ENCODE measurements at places on chromosomes 12 and 14.

GRCh38 chr12:124109760-124110159, 136.7 kb downstream of the ZNF664 start:
- DNase-seq = no peak

- DNase-seq = no peak
These were observed 19.3 kb downstream of the ZNF641 start for GRCh38 chr12:48331399-48331798.

DNA sequence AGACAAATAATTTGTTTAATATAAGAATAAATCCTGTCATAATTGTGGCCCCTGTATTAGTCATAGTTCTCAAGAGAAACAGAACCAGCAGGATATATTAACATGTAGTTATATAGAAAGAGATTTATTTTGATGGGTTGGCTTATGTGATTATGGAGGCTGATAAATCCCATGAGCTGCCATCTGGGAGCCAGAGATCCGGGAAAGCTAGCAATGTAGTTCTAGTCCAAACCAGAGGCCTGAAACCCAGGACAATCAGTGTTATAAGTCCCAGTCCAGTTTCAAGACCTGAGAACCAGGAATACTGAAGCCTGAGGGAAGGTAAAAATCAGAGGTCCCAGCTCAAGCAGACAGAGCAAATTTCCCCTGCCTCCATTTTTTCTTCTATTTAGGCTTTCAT, 435.8 kb downstream of the RPL10L start:
- DNase-seq = no peak

DNA sequence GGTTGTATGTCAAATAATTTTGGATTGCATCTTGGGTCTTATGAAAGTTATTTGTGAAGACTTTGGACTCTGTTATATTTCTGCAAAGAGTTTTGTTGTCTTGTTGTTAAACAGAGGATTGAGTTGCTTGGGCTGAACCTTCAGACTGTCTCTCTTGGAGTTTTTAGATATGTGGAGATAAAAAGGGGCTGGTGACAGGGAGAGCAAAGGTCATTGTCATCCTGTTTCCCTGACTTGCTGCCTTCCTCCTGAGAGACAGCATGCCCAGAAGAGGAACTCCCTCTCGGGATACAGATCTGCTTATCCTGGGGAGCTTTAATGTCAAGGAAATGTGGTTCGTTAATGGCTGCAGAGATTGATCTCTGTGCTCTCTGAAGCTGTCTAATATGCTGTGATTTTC, 47.6 kb upstream of the RFLNA start:
- peak; percentile 62 for DNase-seq

- peak; percentile 53 for DNase-seq
These were observed 795 bp downstream of the SMAGP start for GRCh38 chr12:51269174-51270066.

DNA sequence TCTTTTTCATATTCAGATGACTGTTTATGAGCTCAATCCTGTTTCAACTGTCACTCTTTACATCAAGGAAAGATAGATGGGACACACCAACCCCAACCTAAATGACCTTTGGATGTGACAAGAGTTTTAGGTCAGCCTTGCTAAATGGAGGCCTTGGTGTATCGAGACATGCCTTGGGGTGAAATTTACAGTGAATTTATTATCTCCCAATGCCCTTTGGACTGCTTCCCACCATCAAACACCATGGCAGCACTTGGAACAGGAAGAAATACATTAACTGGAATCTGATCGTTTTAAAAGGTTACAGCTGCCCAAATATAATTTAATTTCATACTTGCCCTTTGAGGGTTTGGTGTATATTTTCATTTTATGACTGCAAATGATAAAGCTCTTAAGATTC, 327.6 kb downstream of the SOX5 start:
- peak; percentile 52 for DNase-seq

- DNase-seq = no peak
These were observed 4.6 kb upstream of the LEMD3 start for GRCh38 chr12:65164774-65165173.

GRCh38 chr14:23926543-23926942, 27.0 kb upstream of the DHRS4 start:
- DNase-seq = no peak

GRCh38 chr14:64654246-64654900, 49.9 kb upstream of the PLEKHG3 start:
- no peak for DNase-seq

- DNase-seq = no peak
These were observed 15.4 kb upstream of the RNASE4 start for GRCh38 chr14:20668969-20669368.

GRCh38 chr12:46647034-46647433, 178.8 kb downstream of the SLC38A4 start:
- DNase-seq = no peak

- DNase-seq = no peak
These were observed 54.8 kb upstream of the OSBPL8 start for GRCh38 chr12:76614364-76614763.

- DNase-seq = peak; percentile 44
These were observed 2.0 kb downstream of the SP1 start for GRCh38 chr12:53381731-53382630.

- DNase-seq = no peak
These were observed 130.8 kb downstream of the BCL11B start for GRCh38 chr14:99141236-99141635.

DNA sequence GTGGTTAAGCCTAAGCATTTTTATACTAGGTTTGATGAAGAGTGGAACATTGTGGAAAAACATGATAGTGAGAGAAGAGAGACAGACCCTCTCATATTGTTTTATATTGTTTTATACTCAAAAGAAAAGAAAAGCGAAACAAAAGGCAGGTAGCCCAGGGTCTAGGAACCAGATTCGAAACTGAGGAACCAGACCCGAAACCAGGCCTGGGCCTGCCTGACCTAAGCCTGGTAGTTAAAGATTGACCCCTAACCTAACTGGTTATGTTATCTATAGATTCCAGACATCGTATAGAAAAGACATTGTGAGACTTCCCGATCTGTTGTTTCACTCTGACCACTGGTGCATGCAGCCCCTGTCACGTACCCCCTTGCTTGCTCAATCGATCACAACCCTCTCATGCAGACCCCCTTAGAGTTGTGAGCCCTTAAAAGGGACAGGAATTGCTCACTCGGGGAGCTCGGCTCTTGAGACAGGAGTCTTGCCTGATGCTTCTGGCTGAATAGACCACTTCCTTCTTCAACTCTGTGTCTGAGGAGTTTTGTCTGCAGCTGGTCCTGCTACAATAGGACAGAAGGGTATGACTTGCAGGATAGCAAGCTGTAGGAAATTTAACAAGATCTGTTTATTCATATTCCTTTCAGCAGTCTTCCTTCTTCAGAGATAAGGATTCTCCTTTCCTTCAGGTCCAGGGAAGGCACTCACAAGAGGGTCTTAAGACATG, 147.1 kb upstream of the PLEKHA5 start:
- DNase-seq = no peak

DNA sequence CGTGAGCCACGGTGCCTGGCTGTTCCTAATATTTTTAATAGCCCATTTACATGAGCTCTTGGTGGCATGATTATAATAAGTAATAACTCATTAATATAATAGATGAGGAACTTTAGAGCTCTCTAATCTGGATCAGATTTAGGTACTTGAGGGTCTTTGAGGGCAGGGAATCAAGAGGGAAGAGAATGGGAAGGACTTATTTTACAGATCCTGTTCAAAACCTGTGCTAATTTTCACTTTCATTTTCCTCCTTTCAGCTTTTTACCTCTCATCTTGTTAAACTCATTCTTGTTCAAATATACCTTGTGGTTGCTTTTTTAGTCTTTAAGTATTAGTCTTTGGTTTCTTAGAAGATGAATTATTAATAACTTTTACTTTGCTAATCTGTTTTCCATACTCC, 5.6 kb downstream of the NECAP1 start:
- no peak for DNase-seq

GRCh38 chr12:3453990-3454680, 36.9 kb upstream of the PRMT8 start:
- no peak for DNase-seq

GRCh38 chr12:92549516-92549915, 153.3 kb upstream of the PLEKHG7 start:
- no peak for DNase-seq

DNA sequence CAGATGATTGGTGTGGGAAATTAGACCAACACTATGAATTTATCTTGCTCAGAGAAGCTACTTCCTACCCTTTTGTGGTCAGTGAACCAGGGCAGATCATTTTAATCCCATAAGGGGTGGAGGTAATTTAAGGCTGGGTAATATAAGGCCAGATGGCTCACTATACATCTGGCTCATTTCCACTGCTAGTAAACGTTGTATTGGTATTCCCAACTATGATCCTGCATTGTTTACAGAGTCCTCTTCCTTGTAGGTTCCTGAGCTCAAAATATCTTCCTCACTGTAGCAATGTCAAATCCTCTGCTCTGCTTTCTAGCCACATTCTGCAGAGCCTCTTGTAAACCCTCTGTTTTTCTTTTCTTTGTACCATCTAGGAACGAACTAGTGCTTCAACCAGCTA, 93.0 kb upstream of the MGAT4C start:
- no peak for DNase-seq

DNA sequence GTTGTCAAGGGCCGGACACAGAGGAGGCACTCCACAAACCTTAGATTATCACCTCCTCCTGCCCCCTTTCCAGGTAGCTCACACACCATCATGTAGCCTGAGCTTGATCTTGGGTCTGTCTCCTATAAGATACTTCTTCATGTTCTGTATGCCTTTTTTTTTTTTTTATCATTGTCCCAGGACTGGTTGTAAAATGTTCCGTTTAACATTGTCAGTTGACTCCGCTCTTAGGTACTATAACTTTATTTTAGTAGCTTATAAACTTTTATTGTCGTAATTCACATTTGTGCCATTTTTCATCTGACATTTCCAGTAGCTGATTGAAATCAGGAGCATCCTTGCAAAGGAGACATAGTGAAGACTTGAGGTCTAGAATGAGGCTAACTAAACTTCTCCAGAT, 79.9 kb downstream of the SLC15A5 start:
- no peak for DNase-seq

GRCh38 chr14:55927028-55927427, 191.2 kb upstream of the PELI2 start:
- peak; percentile 63 for DNase-seq

- DNase-seq = no peak
These were observed 90.6 kb downstream of the VCPKMT start for GRCh38 chr14:50025776-50026175.

- no peak for DNase-seq
These were observed 55.4 kb downstream of the TMEM121 start for GRCh38 chr14:105581551-105582341.

DNA sequence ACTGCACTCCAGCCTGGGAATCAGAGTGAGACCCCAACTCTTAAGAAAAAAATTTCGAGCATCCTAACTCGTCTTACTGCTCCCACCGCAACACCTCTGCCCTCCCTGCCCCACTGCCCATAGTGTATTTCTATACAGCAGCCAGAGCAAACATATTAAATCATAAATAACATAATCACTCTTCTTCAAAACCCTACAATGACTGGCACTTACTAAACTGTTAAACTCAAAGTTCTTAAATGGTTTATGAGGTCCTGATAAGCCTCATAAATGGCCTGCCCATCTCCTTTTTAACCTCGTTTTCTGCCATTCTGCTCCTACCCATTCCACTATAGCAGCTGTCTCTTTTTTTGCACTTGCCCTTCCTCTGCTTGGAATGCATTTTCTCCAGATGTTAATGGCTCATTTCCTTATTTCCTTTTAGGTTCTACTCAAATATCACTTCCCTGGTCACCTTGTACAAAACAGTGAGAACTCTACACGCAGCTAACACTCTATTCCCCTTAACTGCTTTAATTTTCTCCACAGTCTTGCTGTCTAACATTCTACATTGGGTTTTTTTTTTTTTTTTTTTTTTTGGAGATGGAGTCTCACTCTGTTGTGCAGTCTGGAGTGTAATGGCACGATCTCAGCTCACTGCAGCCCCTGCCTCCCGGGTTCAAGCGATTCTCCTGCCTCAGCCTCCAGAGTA, 45.2 kb downstream of the CDK17 start:
- no peak for DNase-seq

GRCh38 chr14:100246809-100247428, 8.0 kb downstream of the YY1 start:
- peak; percentile 71 for DNase-seq

DNA sequence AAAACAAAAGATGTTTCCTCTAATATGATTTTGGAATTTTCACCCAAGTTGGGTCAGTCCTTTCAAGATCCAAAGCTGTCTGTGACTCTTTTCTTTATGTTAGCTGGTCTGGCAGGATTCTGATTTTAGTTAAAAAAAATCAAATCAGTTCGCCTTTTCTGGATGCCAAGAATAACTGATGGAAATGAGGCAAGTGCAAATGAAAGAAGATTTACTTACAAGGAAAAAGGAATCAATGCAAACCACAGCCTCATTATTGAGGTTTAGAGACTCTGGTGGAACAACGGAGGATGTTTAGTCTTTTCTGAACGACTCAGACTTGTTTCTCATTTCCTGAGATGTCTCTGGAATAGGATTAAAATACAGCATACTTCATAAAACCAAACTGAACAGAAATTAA, 117.0 kb upstream of the DYRK2 start:
- DNase-seq = no peak

DNA sequence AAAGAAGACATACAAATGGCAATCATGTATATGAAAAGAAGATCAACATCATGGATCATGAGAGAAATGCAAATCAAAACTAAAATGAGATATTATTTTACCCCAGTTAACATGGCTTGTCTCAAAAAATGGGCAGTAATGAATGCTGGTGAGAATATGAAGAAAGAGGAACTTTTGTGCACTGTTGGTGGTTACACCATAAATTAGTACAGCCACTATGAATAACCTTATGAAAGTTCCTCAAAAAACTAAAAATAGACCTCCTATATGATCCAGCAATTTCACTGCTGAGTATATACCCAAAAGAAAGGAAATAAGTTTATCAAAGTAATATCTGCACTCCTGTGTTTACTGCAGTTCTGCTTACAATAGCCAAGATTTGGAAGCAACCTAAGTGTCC, 151.7 kb downstream of the PDZRN4 start:
- DNase-seq = no peak

- no peak for DNase-seq
These were observed 35.7 kb downstream of the FOXN4 start for GRCh38 chr12:109273354-109273753.

DNA sequence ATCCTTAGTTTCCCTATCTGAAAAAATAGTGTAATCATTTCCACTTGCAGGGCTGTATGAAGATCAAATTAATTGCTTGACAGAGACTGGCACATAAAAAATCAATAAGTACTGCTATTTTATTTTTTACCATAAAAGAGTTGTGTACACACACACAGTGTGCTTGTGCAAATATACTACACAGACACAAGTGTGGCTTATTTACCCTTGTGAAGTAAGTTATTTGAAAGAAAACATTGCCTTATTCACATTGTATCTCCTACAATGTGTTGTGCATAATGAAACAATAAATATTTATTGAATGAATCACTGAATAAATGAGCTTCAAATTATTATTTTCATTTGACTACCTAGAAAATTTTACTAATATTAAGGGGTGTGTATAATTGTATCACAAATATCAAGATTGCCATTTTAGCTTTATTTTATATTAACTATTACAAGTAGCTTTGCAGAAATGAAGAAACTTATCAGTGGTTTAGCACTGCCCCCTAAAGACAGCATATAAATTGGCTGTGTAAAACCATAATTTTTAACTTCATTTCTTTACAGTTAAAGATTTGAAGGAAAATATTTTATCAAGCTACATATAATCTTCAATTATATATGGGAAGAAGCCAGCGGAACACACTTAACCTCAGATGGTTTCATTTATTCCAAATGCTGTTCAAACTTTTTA, 11.3 kb downstream of the GARIN6 start:
- no peak for DNase-seq
